Stimulated activated CD8-positive, alpha-beta memory T cell treated with anti-CD3 and anti-CD28 coated beads, Interleukin-15, amount 100 ng/mL, for 4 hours (primary cell): ENCODE measurements at places on chromosomes 6 and 20.

- no peak for DNase-seq
These were observed 32.8 kb upstream of the HLA-C start for GRCh38 chr6:31304683-31305082.

GRCh38 chr6:80974579-80974978 is 777.9 kb downstream of the TENT5A start:
- no peak for DNase-seq

GRCh38 chr20:63835021-63835858 is 4.2 kb upstream of the ZBTB46 start:
- DNase-seq: no peak

DNA sequence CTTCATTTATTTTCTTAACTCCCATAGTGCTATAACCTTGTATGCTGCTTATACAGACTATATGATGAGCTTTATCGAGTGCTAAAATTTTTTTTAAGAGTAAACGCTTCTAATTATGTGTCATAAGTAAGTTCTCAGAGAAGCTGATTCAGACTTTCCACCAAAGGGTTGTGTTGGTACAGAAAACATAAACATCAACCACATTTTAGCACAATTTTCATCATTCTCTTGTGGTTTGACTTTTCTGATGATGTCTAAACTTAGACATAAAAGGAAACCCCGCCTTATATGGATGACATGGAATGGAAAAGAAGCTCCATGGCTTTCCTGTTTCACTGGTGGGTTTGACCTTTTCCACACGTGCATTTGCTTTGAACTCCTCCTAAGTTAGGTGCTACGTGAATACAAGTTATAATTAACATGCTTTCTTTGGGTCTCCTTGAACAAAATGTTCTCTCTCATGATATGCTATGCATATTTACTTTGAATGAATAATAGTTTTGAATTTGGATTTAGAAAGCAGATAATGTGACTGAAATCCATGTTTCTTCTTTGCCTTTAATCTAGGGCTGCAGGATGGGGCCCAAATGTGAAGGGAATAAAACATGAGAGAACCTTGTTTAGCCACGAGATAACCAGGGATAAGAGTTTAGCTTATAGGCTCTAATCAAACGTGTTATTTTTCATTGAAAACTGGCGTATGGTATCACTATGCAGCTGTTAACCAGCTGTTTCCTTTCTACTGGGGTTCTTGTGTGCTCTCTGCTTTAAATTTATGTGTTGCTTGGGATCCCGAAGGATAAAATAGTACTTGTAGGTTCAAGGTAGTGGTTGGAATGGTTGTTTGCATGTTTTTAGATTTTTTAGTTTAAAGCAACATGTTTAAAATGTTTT is 127.1 kb upstream of the AHI1 start:
- DNase-seq: no peak

GRCh38 chr6:94487371-94487770 is 1068.0 kb upstream of the EPHA7 start:
- no peak for DNase-seq

GRCh38 chr6:133609415-133610226 is 279.3 kb upstream of the TCF21 start:
- no peak for DNase-seq

DNA sequence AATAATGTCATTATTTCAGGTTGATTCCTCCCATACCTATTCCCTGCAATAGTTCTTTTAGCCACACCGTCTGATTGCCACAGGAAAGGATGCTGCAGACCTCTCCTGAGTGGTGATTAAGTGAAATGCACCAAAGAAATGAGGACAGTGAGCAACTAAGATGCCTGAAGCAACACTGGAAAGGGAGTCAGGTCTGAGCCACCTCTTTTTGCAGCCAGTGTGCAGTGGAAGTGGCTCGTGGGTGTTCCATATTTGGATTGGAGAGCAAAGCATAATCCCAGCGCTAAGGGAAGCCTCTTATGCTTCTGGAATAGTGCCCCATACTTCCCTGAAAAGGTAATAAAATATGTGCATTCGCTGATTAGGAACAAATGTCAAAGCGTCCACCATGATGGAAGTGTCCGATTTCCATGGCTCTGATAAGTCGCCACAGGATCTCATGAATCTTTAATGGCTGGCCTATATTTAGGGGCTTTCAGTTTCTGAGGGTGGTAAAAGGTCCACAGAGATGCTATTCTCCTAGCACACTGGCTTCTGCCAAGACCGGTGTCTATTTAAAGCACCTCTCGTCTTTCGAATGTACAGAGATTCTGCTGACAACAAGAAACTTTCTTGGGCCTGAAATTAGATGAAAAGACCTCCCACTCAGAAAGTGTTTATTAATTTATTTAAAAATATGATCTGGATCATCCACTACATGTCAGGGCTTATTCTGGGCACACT is 253.9 kb downstream of the SLC24A3 start:
- DNase-seq: no peak

GRCh38 chr6:55568808-55569439 is 10.1 kb downstream of the HMGCLL1 start:
- no peak for DNase-seq

DNA sequence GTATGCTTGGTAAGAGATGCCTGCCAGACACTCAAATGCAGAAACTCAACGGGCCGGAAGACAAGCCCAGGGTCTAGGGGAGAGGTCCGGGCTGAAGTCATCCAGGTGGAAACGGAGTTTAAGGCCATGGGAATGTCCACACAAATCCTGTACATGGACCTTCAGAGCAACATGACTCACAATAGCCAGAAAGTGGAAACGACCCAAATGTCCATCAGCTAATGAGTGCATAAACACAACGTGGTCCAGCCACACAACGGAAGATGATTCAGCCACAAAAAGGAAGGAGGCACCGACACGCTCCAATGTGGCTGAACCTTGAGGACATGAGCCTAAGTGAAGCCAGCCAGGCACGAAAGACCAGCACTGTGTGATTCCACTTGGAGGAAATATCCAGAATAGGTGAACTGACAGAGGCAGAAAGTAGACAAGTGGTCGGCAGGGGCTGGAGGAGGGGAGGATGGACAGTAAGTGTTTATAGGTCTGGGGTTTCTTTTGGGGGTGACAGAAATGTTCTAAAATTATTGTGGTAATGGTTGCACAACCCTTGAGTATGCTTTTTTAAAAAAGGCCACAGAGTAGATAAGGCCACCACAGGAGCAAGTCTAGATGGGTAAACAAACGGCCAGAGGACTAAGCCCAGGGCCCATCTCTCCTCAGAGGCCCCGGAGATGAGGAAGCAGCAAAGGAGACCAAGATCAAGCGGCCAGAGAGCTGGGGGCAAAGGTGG is 105.6 kb downstream of the PREX1 start:
- no peak for DNase-seq

- DNase-seq: no peak
These were observed 648.9 kb downstream of the PRKN start for GRCh38 chr6:162078667-162079066.

DNA sequence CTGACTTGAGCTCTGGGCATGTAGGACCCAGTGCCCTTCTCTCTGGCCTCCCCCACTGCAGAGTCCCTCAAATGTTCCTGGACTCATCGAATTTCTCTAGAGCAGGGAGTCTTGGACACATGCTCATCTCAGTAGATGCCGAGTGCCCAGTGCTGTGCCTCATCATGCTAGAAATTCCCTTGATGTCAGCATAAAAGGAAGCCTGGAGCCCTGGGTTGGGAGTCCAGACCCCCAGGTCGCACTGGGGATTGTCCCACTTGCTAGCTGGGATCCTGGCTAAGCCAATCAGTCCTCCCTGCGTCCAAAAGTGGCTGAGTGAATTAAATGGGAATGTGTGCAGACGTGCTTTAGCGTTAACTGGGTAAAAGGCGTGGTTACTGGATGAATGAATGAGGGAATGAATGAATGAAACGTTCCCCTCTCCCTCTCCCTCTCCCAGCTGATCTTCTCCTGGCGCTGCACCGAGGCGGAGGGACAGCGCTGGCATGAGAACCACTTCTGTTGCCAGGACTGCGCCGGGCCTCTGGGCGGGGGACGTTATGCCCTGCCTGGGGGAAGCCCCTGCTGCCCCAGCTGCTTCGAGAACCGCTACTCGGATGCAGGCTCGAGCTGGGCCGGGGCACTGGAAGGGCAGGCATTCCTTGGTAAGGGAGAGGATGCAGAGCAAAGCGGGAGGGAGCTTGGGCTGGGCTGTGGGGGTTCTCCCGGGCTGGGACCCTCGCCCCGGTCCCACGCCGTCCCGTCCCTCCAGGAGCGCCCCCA is 1.6 kb upstream of the TOMM6 start:
- no peak for DNase-seq

DNA sequence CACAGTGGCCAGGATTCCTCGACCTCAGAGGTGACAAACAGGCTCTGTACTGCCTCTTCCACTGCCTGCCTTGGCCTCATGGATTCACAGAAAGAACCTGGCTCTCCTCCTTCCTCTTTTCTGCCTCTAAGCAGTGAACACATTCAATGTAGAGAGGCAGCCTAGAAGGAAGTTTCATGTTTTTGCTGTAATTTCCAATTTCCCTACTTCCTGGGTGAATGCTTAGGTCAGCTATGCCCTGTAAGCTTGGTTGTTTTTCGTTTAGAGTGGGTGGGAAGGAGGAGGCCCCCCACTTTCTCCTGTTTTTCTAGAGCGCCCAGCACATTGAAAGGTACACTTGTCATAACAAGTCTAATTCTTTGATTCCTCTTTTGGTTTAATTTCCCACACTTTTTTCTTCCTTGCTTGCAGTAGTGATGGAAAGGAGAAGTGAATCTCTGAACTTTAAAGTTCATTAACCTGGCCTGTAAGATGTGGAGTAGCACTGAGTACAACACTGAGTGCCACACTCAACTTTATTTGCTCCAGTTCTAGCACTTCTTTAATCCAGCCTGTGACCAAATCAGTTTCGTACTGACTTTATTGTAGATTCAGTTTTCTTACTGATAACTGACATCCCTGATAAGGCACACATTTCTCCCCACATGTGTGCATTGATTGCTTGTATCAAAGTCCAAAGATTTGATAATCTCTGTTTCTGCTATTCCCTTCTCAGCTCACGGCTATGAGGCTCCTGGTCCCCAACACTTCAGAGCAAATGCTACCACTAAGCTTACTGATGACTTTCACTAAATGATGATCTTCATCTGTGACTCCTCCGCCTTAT is 100.0 kb upstream of the MAN1A1 start:
- no peak for DNase-seq

DNA sequence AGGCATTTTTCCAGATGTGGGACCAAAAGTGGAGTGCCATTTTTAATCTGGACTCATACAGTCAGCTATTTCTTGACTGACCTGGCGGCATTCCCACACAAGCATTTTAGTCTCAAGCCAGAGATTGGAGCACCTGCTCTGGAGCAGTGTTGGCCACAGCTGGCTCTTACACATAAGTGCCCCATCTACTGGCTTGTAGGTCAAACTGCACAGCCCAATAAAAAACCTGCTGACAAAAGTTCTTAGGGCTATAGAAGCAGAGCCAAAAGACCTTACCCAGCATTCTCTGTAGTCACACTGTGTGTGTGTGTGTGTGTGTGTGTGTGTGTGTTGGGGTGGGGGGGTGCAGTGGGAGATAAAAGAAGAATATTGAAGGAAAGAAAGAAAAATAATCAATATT is 38.6 kb upstream of the SENP6 start:
- DNase-seq: no peak

DNA sequence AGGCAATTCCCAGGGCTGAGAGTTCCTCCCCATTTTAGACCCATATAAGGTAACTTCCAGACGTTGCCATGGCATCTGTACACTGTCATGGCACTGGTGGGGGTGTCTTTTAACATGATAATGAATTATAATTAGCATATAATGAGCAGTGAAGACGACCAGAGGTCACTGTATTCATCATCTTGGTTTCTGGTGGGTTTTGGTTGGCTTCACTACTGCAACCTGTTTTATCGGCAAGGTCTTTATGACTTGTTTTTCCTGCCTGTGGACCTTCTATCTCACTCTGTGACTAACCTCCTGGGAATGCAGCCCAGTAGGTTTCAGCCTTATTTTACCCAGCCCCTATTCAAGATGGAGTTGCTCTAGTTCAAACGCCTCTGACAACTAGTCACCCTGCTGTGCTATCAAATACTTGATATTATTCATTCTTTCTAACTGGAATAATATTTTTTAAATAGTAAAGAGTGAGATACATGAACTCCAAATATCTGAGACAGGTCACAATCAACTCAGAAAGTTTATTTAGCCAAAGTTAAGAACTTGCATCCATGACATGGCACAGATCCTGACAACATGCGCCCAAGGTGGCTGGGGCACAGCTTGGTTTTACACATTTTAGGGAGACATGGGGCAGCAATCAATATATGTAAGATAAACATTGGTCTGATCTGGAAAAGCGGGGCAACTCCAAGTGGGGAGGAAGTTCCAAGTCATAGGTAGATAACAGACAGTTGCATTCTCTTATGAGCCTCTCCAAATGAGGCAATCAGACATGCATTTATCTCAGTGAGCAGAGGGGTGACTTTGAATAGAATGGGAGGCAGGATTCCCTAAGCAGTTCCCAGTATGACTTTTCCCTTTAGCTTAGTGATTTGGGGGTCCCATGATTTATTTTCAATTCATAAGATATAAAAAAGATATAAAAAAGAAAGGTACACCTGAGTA is 1.2 kb upstream of the UFL1 start:
- no peak for DNase-seq

DNA sequence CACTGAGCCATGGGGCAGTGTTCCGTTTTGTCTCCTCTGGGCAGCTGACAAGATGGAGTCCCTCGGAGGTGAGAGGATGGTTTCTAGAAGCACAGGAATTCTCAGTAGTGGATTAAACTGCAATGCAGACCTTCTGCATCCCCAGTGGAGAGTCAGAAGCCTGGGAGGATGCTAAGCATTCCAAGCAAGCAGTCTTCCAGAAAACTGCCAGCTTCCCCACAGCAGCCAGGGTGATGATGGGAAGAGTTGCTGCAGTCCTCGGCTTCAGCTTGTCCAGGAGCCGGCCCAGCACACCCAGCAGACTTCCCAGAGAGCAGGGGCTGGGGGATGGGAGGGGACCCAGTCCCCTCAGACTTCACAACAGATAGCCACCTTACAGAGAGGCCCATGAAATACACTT is 163.6 kb downstream of the LY86 start:
- DNase-seq: no peak

DNA sequence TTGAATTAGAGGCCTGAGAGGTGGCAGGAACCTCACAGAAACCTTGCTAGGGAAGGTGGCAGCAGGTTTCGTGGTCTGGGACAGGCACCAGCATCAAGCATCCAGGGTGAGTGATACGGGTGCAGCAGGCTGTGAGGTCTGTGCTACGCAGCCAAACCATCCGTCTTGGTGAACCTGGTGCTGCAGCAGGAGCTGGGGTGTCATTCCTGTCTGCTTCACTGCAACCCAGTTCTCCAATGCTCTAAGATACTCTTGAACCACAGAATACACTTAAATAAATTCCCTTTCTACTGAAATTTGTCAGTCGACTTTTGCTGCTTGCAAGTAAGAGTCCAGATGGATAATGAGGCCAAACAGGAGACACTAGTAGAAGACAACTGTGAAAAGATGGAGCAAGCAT is 9.7 kb upstream of the CBLN4 start:
- no peak for DNase-seq

GRCh38 chr20:42366626-42367025 is 748.4 kb upstream of the CHD6 start:
- DNase-seq: no peak

DNA sequence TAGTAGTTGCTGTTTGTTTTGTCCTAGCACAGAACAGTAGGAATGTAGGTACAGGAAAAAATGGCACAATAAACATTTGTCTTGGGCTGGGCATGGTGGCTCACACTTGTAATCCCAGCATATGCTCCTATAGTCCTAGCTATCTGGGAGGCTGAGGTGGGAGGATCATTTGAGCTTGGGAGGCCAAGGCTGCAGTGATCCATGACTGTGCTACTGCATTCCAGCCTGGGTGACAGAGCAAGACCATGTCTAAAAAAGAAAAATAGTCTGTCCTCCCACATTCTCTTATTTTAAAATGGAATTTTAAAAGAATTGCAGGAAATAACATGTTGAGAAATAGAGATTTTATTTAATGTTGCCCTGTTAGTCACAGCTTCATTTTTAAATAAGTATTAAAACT is 87.8 kb downstream of the ANKRD6 start:
- no peak for DNase-seq
